ENCODE measurements at places on chromosomes 3 and 15.

DNA sequence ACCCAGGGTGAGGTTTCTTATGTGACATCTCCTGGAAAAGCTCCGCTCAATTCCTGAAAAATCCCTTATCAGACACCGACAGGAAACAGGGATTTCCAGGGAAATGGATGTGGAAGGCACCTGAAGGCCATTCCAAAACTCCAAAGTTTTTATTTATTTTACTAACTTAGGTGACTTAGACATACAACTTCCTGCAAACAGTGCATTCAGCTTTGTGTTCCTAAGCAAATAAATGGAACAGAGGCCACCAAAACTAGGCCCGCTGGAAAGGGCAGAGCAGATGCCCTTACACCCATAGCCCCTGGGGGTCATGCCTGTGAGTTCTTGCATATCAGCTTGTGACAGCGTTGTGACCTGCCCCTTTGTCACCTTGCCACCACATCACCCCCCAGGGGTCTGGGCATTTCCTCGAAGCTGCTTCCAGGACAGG, 239.4 kb downstream of the XXYLT1 start:
- no peak for DNase-seq

DNA sequence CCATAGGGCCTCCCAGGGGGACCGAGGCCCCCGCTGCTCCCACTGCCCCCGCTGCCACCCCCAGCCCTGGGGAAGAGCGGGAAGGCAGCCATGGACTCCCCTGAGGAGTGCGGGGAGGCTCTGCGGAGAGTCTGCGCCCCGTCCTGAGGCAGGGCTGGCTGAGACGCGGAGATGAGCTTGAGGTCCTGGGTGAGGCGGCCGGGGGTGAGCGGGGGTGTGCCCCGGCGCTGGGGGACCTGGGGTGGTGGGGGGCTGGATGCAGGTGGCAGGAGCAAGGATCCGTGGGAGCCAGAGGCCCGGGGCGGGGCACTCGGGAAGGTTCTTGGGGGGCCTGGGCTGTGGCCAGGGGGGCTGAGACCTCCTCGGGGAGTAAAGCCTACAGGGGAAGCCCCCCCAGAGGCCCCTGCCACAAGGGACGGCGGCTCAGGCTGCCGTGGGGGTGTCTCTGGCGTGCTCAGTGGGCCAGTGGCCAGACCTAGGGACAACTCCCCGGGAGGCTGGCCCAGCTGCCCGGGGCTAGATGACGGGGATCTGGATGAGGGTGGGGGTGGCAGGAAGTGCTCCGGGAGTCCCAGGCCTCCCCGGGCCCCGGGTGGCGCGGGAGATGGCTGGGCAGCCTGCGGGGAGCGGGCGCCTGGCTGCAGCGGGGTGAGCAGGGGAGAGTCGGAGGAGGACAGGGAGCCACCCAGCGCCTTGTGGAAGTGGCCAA, 45.9 kb downstream of the HCN4 start:
- DNase-seq = no peak

DNA sequence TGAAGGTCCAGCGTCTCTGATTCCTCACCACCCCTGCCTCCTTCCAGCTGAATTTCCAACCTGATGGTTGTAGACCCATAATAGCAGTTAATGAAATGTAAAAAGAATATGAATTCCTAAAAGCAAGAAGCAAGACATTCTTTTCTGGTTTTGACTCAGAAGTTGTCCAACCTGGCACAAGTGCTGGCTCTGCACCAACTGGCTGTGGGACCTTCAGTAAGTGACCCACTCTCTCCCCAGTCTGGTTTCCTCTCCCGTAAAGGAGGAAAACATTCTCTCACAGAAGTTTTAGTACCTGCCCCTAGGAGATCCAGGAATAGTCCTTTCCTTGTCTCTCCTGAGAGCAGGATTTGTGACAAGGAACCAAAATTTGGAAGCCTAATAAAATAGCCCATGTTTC, 236.9 kb upstream of the TRIM42 start:
- DNase-seq = no peak

GRCh38 chr3:18061737-18062656, 319.6 kb upstream of the TBC1D5 start:
- DNase-seq = no peak

GRCh38 chr15:69313432-69314000, 14.8 kb downstream of the PAQR5 start:
- DNase-seq = no peak

DNA sequence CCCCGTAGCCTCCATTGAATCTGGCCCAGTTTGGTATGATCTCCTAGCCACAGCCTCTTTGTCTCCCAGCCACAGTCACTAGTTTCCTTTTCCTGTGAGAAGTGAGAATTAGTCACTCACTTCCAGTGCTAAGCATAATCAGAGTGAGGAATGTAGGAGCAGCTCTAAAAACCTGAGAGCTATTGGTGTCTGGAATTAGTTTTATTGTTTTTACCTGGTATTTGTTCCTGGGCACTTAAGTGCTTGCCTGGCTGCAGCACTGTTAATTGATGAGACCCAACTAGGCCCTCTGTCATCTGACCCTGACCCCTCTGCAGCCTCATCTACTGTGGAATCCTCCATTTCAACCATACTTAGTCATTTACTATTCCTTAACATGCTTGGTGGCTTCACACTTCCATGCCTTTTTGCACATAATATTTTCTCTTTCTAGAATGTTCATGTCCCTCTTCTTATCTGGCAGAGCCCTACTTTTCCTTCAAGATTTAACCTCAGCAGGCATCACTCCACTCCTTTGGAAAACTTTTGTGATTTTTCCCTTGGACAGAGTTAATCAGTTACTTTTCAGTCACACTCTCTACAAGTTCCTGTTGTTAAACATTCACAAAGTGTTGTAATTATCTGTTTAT, 48.8 kb downstream of the PDE8A start:
- no peak for DNase-seq

- no peak for DNase-seq
These were observed 182.5 kb downstream of the OPA1 start for GRCh38 chr3:193775421-193776077.

GRCh38 chr3:132723024-132723950, 1.1 kb upstream of the NPHP3 start:
- no peak for DNase-seq

DNA sequence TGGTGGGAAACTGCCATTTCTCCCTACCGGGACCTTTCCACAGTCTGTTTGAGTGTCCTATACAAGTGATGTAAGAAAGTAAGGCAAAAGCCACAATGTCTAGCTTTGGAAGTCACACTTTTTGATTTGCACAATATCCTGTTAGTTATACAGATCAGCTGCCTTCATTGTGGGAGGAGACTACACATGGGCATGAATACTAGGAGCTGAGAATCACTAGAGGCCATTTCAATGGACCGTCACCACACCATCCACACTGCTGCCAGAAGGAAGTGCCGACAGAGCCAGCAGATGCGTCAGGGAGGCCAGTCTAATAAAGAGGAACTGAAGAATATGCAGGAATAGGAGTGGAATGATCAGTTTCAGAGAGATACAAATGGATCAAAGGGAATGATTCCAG, 65.8 kb downstream of the SCN11A start:
- DNase-seq = no peak

DNA sequence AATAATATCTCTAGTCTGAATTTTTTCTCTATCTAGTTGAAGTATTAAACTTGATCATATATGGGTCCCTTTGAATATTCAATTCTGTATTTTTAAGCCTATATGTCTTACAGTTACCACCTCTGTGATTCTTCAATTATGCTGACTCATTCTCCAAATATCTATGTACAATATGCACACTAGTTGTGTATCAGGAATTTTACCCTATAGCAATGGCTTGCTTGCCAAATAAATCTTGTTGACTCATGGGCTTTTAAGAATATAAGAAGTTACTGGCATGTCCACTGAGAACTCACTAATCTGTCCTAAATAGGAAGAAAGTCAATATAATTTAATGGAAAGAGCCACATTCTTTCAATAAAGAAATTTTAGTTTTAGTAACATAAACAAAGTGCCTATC, 656.3 kb downstream of the RBMS3 start:
- no peak for DNase-seq

- no peak for DNase-seq
These were observed 698.7 kb downstream of the NTRK3 start for GRCh38 chr15:87557881-87558280.

All from cortex of kidney (tissue), 1 donor.